ENCODE measurements at places on chromosomes 1 and 21.

DNA sequence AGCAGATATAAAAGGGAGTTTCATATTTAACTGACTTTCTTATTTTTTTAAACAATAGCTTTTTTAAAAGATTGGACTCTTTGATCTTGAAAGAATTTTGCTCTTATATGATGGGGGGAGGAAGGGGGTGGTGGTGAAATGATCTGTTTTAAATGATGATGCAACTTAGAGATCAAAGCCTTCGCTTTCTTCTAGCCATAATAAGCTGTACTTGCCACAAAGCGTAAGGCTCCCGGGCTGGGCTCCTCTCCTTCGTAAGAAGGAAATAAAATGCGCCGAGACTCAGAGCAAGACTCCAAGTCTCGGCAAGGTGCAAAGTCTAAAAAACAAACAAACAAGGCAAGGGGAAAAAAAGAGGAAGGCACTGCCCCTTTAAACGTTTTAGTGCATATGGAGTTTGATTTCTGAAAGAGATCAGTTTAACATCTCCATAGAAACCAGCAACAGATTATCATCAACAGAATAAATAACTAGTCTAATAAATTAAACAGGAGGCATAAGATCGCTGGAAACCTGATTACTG, 3.3 kb downstream of the CASZ1 start:
- no peak for DNase-seq

GRCh38 chr1:6935361-6935883, 150.2 kb downstream of the CAMTA1 start:
- DNase-seq: no peak

GRCh38 chr1:184483101-184483683, 96.4 kb downstream of the C1orf21 start:
- DNase-seq: no peak

DNA sequence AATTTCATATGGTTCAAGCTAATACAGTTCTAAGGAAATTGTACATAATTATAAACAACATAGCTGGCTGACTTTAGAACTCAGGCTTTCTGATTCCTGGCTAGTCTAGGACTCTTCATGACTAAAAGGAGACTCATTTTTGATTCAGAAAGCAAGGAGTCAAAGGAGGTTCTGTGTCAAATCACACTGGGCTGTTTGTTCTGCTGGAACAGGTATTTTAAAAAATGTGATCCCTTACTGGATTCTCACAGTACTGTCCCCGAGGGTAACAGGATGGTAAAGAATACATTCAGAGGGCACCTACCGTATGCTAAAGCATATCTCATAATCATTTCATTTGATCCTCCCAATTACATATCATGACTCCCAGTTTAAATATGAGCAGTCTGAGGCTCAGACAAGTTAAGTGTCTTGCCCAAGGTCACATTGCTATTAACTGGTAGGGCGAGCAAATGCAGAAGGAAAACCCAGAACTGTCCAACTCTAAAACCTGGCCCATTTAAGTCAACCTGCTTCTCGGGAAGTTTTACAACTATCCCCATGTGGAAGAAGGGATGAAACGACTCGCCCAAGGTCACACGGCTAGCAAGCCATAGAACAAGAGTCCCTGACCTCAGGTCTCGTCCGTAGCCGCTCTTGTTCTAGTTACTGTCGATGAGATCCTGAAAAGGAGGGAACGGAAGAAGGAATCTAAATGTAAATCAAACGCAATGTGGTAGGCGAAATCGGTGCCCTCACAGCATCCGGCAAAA, 675 bp downstream of the MYSM1 start:
- no peak for DNase-seq

DNA sequence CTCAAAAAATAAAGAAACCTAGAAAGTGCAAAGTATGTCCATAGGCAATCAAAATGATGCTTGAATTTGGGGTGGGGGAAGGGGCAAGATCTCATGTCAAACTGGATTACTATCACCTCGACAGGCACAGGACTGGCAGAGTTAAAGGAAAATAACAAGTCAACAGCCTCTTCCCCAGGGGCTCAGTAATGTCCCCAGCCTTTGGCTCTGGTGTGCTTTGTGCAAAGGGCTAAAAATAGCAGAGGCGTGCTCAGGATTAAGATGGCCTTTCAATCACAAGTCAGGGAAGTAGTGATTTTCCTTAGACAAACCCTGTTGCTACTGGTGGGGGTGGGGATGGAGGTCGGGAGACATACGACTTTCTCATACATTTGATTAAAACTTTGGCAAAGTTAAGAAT, 63.5 kb upstream of the OLIG2 start:
- DNase-seq: peak; percentile 44

- no peak for DNase-seq
These were observed 73.5 kb downstream of the RRAGC start for GRCh38 chr1:38786040-38786436.
